Stimulated activated CD4-positive, alpha-beta T cell treated with anti-CD3 and anti-CD28 coated beads, TNF-alpha, amount 100 ng/mL, for 1 hour (primary cell): ENCODE measurements at places on chromosomes 2 and 18.

DNA sequence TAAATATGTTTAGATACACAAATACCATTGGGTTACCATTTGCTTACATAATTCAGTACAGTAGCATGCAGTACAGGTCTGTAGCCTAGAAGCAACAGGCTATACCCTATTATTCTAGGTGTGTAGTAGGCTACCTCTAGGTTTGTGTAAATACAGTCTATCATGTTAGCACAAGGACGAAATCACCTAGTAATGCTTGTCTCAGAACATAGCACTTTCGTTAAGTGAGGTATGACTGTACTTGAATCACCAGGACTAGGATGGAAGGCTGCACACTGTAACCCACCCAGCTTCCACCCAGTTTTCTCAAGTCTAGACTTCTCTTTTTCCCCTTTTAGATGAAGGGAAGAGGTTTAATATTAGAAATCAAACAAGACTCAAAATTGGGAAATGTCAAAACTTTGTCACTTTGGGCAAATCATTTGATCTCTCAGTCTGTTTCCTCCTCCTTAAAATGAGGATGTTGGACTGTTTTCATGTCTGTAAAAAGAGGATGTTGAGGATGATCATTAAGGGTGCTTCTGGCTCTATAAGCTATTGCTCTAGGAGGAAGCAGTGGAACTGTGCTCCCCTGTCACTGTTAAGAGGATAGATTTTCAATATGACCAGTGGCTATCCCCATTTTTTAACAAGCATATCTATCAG, 3.7 kb upstream of the SOCS6 start:
- no peak for DNase-seq

- no peak for DNase-seq
Measured at GRCh38 chr2:12236136-12236844, 480.4 kb upstream of the TRIB2 start.

- no peak for DNase-seq
Measured at GRCh38 chr18:42024131-42024530, 69.1 kb downstream of the PIK3C3 start.

- no peak for DNase-seq
Measured at GRCh38 chr2:208062113-208062512, 36.8 kb upstream of the PLEKHM3 start.

- no peak for DNase-seq
Measured at GRCh38 chr2:136211701-136212100, 93.8 kb upstream of the CXCR4 start.

GRCh38 chr2:237405006-237405559, 8.9 kb downstream of the COL6A3 start:
- DNase-seq, result no peak

GRCh38 chr18:47758000-47758399, 172.5 kb downstream of the SMAD2 start:
- DNase-seq, result no peak

- DNase-seq, result no peak
Measured at GRCh38 chr2:64203858-64204632, 59.8 kb upstream of the PELI1 start.

- DNase-seq, result no peak
Measured at GRCh38 chr18:23307567-23308295, 145.4 kb upstream of the RIOK3 start.

GRCh38 chr2:162127422-162127821, 24.6 kb downstream of the GCG start:
- no peak for DNase-seq

GRCh38 chr2:29376541-29376940, 261.3 kb downstream of the CLIP4 start:
- no peak for DNase-seq

- no peak for DNase-seq
Measured at GRCh38 chr2:11535899-11536344, 2.1 kb downstream of the GREB1 start.

- no peak for DNase-seq
Measured at GRCh38 chr2:105325389-105325963, 4.1 kb downstream of the TGFBRAP1 start.

GRCh38 chr2:48438266-48438665, 91.7 kb upstream of the STON1 start:
- DNase-seq, result no peak

- DNase-seq, result no peak
Measured at GRCh38 chr18:79429785-79430281, 34.1 kb downstream of the NFATC1 start.

DNA sequence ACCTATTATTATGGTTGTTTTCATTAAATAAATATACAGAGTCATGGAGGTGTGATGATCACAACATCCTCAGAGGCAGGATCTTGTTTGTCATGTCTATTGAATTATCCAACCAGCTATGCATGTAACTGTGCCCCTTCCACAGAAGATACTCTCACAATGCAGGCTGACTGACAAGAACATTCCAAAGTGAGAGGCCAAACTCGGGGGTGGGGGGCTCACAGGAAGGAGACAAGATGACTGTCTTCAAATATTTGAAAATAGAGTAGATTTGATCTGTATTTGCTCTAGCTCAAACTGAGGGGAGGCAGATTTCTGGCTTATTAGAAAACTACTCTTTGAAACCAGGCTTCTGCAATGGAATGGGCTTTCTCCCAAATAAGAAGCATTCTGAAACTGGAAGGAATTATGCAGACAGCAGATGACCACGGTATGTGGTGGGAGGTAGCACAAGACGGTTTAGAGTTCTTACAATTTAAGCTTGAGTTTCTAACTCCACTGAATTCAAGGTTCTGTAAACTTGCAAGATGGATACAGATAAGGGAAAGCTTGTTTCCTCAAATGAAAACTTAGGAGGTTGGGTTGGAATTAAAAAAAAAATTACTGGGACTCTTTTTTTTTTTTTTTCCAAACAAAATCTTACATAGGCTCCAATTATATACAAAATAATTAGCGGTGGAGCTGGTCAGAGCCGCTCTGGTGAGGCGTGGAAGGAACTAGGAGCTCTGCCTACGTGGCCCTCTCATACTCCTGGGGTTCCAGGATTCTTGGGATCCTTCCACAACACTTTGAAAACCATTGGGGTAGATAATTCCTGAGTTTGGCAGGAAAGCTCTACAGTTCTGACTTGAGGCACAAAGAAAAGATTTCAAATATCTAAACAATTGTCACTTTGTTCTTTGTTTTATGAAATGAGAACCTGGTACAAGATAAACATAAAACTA, 79.3 kb downstream of the PLA2R1 start:
- no peak for DNase-seq

GRCh38 chr18:36382854-36383253, 85.3 kb downstream of the FHOD3 start:
- DNase-seq, result no peak

- DNase-seq, result no peak
Measured at GRCh38 chr2:163401481-163401880, 334.3 kb downstream of the FIGN start.

GRCh38 chr2:151878655-151879563, 50.7 kb upstream of the ARL5A start:
- no peak for DNase-seq

DNA sequence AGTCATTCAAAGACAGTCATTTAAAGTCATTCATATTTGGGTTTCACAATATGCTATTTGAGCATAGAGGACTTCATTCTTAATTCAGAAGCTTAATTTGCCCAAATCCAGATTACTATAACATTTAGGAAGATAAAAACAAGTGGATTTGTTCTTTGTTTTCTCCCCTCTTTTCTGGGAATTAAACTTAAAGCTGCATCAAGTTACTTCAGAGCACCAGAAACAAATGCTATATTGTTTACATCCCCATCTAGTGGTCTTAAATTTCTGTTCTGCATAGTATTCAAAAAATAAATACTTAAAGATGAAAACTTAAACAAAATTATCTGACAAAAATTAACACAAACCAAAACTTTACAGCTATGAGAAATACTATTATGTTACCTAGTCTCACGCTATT, 34.7 kb upstream of the MARCHF7 start:
- no peak for DNase-seq

DNA sequence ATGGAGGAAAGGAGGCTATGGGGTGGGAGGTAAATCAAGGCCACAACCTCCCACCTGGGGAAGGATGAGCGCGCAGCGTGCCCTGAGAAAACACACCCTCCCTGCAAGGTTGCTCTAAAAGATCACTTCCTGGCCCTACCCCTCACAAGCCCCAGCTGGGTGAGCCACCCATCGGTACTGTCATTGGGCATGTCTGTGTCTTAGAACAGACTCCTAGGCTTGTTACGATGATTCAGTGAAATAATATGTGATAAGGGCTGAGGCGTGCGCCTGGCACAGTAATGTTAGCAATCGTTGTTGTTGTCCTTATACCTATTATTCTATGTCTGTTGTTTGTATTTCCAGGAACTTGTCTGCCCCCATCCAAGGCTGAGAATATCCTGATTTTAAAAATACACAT, 175.1 kb downstream of the ZFP36L2 start:
- peak; percentile 9 for DNase-seq

DNA sequence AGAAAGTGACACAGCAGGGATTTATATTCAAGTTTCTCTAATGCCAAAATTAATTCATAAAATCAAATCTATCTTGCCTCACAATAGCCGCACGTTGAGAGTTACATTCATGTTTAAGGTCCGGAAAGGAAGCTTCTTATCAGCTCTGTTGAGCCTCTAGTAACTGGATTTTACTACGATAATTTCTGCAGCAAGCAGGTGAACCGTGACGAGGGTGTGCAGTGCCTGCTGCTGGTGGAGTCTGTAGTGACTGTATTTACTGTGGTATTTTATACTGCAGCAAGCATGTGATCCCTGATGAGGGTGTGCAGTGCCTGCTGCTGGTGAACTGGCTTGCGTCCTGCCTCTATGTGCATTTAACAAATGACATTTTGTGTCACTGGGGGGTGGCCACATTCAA, 120.0 kb downstream of the SNTG2 start:
- no peak for DNase-seq

GRCh38 chr2:158060835-158061435, 40.7 kb upstream of the UPP2 start:
- DNase-seq, result no peak

DNA sequence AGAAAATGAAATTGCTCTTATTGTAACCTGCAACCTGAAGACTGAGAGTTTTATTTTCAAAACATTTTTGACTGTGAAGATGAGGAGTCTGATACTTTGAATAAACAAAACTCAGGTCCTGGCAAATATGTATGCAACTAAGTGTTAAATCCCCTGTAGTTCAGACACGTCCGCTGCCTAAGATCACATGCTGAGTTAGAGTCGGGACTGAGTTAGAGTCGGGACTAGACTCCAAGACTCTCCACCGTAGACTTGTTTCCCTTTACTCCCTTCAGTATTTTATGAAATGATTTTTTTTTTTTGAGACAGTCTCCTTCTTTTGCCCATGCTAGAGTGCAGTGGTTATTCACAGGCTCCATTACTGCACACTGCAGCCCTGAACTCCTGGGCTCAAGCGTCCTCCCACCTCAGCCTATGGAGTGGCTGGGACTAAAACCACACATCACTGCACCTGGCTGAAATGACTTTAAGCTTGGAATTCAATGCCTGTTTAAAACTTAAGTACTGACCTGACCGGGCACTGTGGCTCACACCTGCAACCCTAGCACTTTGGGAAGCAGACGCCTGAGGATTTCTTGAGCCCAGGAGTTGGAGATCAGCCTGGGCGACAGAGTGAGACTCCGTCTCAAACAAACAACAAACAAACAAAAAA, 28.0 kb upstream of the PMAIP1 start:
- DNase-seq, result no peak

DNA sequence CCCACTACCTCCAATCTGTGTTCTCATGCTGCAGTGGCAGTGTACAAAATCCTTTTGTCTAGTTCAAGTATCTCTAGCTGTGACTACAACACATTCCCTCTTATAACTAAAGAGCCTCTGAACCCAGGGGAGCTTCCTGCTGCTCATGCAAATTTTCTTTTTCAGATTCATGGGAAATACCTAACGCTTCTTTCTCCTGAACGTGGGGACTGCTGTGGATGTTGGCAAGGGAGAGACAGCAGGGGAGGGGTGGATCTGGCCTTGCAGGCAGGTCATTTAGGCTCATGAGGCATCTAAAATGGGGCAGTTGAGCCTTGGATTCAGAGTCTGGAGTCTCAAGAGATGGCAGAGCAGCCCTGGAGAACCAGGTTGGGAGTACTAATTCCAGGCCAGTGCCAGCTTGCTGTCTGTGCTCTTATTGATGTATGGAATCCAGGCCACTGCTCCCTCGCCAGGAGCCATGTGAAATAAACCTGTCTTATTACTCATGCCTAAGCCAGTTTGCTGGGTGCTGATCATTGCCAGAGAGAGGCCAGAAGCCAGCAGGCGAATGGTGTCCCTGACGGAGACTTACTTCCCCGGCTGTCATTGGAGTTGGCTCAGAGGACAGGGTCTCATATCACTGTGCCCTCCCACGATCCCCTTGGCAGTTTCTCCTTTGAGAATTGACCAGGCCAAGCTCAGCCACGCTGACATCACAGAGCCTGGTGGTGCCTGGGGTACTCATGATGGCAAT, 29.2 kb upstream of the TNP1 start:
- DNase-seq, result no peak

- no peak for DNase-seq
Measured at GRCh38 chr2:235619544-235619943, 125.7 kb downstream of the AGAP1 start.

GRCh38 chr2:40551081-40551480, 99.2 kb upstream of the SLC8A1 start:
- no peak for DNase-seq

DNA sequence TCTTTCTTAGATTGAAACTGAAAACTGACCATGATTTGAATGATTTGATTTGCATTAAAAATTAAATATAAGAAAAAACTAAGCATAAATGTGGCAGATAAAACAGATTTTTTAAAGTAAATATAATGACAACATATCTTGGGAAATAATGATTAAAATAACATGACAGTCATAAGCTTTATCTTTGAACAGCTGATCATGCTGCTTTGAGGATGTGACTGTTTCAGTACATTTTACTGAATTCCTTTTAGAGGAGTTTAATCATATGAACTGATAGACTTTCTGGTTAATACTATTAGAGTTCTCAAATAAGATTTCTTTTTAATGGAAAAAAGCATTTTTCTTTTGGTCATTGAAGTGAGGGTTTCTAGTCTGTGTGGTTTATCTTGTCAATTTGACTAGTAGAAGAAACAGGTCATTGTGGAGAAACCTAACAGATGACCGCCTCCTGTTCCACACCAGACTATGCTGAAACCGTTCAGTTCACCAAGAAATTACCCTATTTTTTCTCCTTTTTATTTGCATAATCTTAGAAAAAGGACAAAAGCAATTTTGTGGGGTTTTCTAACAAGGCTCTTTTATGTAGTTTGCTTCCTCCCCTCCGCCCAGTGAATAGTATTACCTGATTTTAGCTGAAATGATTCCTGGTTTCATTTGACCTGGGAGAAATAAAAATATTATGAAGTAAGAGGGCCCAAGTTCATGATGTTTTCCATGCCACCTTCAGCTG, 262.1 kb downstream of the PTGR3 start:
- DNase-seq, result no peak

- no peak for DNase-seq
Measured at GRCh38 chr2:217625557-217626169, 377.1 kb downstream of the TNS1 start.

GRCh38 chr2:191846515-191847476, at the start of gene CAVIN2:
Gene CAVIN2 (minus strand): TSS chr2:191847088. CDS start chr2:191846925, 163 bp downstream.
- DNase-seq, result no peak
